ENCODE measurements at places on chromosomes 5 and 9.

GRCh38 chr9:97848480-97849237 lies 4.4 kb upstream of the FOXE1 start:
- DNase-seq, result no peak

- no peak for DNase-seq
These were observed 24.3 kb upstream of the UBAP2 start for GRCh38 chr9:34072868-34073590.

DNA sequence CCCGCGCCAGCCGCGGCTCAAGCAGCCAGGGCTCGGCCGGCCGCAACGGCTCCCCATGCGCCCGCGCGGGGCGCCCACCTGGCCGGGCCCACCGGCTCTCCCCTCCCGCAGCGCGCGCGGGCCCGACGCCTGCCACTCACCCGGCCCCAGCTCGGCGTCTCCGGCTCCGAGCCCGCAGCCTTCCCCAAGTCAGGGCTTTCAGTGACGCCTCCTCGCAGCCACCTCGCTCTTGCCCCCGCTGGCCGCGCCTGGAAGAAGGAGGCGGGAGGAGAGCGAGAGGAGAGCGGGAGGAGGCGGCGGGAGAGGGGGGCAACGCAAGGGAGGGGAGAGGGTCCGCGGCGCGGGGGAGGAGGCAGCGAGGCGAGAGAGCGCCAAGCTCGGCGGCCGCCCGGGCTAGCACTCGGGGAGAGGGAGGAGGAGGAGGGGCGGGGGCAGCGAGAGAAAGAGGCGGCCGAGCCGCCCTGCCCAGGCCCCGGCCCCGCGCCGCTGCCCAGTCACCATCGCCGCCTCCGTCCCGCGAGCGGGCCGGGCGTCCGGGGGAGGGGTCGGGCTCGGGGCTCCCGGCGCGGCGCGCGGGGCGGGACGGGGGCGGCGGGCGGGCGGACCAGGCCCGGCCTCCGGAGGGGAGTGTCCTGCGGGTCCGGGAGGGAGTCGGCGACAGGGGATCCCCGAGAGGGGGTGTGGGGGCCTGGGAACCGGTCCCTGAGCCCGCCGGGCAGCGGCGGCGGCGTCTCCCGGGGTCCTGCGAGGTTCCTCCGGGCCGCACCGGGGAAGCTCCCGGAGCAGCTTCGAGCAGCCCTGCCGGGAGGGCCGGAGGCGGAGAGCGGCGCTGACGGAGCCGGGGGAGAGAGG lies at the start of gene LHFPL2:
Gene LHFPL2 (minus strand): TSS at position 414 of the 852 bp plus-strand sequence. CDS start 138,559 bp downstream, outside the sequence.
- peak; percentile 12 for DNase-seq

GRCh38 chr5:159096243-159096923 lies 3.3 kb downstream of the EBF1 start:
- no peak for DNase-seq

GRCh38 chr9:130444565-130445221 lies at the start of gene ASS1:
Gene ASS1 (plus strand): TSS chr9:130444961. CDS start chr9:130452229, 7,268 bp downstream.
- DNase-seq, result no peak

DNA sequence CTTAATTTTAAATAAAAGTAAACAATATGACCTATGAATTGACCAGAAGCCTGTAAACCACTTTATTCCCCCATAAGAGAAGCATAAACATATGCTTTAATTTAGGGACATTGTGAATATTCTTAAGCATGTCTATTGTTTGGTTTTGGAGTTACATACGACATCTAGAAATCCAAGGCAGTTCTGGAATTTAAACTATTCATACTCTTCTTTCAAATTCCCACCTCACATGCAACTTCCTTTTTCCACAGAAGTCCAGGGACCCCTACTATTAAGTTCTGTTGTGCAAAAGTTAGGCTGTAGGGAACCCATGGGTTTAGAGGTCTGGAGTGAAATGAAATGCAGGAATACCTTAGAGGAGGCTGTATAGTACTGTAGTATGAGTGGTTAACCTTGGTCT lies 2.1 kb downstream of the RIC1 start:
- no peak for DNase-seq

DNA sequence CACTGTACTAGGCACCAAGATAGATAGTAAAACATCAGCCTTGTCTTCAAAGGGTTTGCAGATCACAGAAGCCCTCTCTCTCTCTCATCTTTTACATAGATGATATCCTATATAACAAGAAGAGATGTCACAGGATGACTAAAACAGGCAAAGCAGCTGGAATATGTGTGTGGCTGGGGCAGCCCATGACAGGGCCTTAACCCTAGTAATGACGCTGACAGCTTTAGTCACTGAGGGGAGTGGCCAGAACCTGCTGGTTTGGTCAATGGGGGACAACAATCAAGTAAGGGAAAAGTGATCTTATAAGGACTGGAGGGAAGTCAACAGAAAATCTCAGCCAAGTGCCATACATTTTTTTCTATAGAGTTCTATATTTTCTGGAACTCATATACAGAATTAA lies 41.9 kb upstream of the RIC1 start:
- peak; percentile 46 for DNase-seq
